ENCODE measurements at places on chromosomes 6 and 20.

DNA sequence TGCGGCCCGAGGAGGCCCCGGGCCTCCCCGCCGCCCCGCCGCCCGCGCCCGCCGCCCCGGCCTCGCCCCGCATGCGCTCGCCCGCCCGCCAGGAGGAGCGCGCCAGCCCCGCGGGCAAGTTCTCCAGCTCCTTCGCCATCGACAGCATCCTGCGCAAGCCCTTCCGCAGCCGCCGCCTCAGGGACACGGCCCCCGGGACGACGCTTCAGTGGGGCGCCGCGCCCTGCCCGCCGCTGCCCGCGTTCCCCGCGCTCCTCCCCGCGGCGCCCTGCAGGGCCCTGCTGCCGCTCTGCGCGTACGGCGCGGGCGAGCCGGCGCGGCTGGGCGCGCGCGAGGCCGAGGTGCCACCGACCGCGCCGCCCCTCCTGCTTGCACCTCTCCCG is 1.5 kb downstream of the FOXQ1 start:
- DNase-seq, result no peak
- no peaks in the 10 kb centered on the region for H3K36me3 ChIP-seq

DNA sequence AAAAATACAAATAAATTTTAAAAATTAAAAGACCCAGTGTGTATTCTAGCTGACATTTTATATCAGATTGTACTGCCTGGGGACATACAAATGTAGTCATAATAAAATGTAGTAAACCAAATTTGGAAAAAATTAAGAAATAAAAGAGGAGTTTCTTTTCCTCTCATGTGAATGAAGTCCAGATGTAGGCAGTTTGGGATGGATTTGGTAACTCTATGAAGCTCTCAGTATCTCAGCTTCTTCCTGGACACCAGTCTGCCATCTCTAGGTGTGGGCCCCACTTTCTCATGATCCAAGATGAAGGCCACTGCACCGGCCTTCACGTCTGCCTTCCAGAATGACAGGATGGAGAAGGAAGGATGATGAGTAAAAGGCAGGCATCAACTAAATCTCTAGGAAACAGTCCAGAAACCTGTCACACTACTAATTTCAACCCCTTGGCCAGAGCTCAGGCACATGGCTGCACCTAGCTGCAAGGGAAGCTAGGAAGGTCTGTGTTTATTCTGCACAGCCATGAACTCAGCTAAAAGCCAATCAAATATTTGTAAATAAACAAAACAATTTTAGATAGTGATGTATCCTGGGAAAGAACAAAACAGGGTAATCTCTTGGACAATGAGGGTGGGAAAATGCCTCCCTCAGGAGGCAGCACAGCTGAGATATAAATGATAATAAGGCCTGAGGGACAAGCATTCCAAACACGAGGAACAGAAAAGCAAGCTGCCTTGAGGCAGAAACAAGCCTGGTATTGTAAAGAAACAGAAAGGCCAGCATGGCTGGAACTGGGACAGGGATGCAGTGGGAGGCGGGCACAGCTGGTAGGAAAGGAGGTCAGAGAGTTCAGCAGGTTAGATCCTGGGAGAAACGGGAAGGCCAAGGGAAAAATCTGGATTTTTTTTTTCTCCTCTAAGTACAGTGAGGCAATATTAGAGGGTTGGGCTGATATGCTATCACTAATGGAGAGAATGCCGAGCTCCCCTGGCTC is 88.5 kb upstream of the PTPN1 start:
- no peak for DNase-seq
- no peak overlapping the region for H3K27ac ChIP-seq
- H3K27me3 ChIP-seq, result peaks cover 13% of the 10 kb centered on the region
- no peaks in the 10 kb centered on the region for H3K4me1 ChIP-seq
- H3K36me3 ChIP-seq, result no peaks in the 10 kb centered on the region
- H3K4me3 ChIP-seq, result no peak overlapping the region

- DNase-seq, result peak; percentile 34
- H3K36me3 ChIP-seq, result no peaks in the 10 kb centered on the region
- H3K4me1 ChIP-seq, result peaks cover 3% of the 10 kb centered on the region
- H3K27ac ChIP-seq, result no peak overlapping the region
- H3K4me3 ChIP-seq, result peak overlapping the region; percentile 45
Observed at GRCh38 chr20:44747166-44748004, 1.7 kb downstream of the KCNK15 start.

GRCh38 chr6:25477006-25477590 is 174.9 kb upstream of the SCGN start:
- no peaks in the 10 kb centered on the region for H3K4me1 ChIP-seq
- no peak for DNase-seq
- H3K4me3 ChIP-seq, result no peak overlapping the region
- H3K36me3 ChIP-seq, result peaks cover 3% of the 10 kb centered on the region

- no peaks in the 10 kb centered on the region for H3K27me3 ChIP-seq
- H3K27ac ChIP-seq, result no peak overlapping the region
- DNase-seq, result no peak
- H3K36me3 ChIP-seq, result peaks cover 2% of the 10 kb centered on the region
- no peaks in the 10 kb centered on the region for H3K4me1 ChIP-seq
Observed at GRCh38 chr6:26561533-26562466, 23.6 kb downstream of the HMGN4 start.

- H3K4me3 ChIP-seq, result no peak overlapping the region
- no peaks in the 10 kb centered on the region for H3K36me3 ChIP-seq
- H3K27me3 ChIP-seq, result peaks cover 47% of the 10 kb centered on the region
- H3K4me1 ChIP-seq, result no peaks in the 10 kb centered on the region
- DNase-seq, result no peak
Observed at GRCh38 chr6:117448732-117449485, 23.2 kb upstream of the ROS1 start.
